ENCODE measurements at places on chromosomes 6 and 20.

DNA sequence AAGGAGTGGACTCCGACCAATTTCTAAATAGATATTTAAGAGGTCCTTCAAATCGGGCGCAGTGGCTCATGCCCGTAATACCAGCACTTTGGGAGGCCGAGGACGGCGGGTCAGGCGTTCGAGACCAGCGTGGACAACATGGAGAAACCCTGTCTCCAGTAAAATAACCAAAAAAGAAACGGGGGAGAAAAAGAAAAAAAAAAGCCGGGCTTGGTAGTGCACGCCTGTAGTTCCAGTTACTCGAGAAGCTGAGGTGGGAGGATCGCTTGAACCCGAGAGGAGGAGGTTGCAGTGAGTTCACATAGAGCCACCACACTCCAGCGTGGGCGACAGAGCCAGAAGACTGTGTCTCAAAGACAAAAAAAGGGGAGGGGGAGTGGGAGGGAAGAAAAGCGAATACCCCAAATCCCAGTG lies 53.3 kb upstream of the HFE start:
- DNase-seq = no peak

DNA sequence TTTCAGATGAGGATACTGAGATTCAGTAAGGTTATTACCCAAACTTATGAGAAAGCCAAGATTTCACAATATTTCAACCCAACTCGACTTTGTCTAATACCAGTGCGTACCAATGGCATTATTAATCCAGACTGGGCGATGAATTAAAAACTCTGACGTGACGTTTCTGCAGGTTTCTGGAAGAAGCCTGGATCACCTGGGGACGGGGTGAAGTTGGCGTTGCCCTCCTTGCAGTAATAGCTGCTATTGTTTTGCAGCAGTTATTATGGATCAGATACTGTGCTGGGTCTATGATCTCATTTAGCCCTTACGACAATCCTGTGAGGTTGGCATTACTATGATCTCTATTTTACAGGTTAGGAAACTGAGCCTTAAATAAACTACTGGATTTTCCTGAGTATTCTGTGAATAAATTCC lies 569 bp upstream of the CDC5L start:
- no peak for DNase-seq

GRCh38 chr6:130138116-130138908 lies 84.4 kb downstream of the SAMD3 start:
- DNase-seq = no peak

DNA sequence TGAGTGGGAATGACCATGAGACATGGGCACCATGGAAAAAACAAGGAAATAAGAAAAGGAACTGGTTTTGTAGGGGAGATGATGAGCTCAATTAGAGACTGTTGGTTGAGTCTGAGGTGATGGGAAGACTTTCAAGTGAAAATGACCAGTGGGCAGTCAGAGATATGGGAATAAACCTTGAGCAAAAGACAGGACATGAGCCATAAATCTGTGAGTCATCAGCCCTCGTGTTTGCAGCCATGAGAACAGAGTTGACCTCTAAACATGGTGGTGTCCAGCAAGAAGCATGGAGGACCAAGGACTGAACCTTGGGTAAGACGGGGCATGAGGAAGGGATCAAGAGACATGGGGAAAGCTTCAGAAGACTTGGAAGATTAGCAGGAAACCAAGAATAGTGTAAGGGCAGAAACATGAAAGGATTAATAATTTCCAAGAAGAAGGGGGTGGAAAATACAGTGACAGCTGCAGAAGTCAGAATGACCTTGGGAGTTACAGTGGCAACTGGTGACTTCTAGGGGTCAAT lies 280.6 kb upstream of the PRDM1 start:
- DNase-seq = no peak

DNA sequence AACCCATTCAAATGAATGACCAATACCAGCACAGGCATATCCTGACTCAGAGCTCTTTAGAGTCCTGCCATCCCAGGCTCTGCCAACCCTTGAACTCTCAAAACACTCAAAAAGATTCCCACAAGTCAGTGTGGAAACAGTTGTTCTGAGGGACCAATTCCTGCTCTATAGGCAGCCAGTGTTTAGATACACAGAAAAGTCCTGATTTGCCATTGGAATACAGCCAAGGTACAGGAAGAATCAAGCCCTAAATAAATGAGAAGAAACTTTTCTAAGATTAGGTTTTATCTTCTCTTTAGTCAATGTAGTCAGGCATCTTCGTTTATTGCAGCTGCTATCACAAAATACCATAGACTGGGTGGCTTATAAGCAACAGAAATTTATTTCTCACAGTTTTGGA lies 626.8 kb upstream of the ARID1B start:
- DNase-seq = no peak

DNA sequence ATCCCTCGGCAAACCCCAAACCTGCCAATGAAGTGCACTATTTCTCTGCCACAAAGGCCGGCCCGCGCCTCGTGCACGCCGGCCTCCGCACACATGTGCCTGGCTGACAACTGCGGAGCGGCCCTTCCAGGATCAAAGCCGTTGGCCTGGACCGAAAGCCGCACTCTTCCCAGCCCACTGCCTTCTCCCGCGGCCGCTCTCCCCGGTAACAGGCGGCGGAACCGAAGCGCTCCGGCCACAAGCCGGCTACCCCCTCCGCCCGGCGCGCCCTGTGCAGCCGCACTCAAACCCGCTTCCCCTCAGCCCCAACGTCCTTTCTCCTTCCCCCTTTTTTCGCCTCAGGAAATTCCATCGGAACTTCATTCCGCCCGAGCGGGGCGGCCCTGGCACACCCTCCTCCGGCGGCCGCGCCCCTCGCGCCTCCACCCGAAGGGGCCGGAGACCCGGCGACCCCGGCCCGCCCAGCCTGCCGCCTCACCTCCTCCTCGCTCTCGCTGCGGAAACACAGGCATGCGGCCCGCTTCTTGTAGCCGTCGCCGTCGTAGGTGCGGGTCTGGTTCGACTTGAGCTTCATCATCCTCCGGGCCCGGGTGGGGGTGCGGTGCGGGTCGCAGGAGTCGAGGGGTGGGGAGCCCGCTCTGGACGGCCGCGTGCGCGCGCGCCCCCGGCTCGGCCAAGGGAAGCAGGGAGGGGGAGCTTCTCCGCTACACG lies 528 bp downstream of the NUDT3 start:
- DNase-seq = peak; percentile 50

GRCh38 chr6:38942965-38943364 lies 105.6 kb upstream of the GLP1R start:
- DNase-seq = no peak

- no peak for DNase-seq
Observed at GRCh38 chr20:12305188-12305950, 387.7 kb downstream of the BTBD3 start.

GRCh38 chr20:62183426-62184142 lies 756 bp downstream of the MTG2 start:
- no peak for DNase-seq

DNA sequence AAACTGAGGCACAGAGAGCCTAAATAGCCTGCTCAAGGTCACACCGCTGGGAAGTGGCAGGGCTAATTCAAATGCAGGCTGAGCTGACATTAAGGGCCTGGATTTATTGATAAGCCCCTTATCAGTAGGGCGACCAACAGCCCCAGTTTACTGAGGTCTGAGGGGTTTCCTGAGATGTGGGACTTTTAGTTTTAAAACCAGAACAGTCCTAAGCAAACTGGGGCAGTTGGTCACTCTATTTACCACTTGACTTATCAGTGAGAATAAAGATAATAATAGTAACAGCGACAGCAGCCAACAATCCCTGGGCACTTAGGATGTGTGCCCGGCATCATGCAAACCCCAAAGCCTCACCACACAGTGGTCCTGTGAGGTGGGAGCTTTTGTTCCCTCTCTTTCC lies 27.6 kb downstream of the PREX1 start:
- DNase-seq = no peak

- no peak for DNase-seq
Observed at GRCh38 chr6:136793363-136793762, 1.1 kb upstream of the MAP3K5 start.

GRCh38 chr6:63496361-63496804 lies 75.9 kb upstream of the LOC128125822 start:
- DNase-seq = no peak

DNA sequence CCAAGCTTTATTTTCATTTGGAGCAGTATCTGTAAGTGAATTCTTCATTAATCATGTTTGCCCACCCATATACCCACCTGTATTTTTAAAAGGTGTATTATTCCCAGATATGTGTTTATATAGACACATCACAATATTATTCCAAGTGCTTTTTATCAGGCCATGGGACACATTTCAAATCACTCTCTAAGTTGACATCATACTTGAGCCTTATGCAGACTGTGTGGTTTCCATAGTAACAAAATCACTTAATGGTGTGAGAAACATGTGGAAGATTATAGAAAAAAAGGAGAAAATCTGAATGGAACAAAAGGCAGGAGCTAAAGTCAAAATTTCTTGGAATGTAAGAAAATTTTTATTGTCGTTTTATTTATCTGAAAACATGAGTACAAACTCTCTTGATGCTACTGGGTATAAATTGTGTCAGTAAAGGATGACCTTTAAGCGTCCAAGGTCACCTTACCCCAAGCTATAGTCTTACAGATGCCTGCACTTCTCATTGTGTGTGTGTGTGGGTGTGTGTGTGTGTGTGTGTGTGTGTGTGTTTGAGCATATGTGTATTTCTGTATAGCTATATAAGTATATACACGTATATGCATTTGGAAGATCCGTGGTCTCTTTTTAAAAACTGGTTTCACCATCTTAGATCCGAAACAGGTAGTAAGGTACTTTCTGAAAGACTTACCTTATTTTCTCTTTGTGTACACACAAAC lies 79.8 kb upstream of the CCN6 start:
- no peak for DNase-seq

- peak; percentile 13 for DNase-seq
Observed at GRCh38 chr6:13614126-13614925, 809 bp upstream of the NOL7 start.

GRCh38 chr6:124772733-124773319 lies 189.4 kb upstream of the RNF217 start:
- DNase-seq = peak; percentile 61

DNA sequence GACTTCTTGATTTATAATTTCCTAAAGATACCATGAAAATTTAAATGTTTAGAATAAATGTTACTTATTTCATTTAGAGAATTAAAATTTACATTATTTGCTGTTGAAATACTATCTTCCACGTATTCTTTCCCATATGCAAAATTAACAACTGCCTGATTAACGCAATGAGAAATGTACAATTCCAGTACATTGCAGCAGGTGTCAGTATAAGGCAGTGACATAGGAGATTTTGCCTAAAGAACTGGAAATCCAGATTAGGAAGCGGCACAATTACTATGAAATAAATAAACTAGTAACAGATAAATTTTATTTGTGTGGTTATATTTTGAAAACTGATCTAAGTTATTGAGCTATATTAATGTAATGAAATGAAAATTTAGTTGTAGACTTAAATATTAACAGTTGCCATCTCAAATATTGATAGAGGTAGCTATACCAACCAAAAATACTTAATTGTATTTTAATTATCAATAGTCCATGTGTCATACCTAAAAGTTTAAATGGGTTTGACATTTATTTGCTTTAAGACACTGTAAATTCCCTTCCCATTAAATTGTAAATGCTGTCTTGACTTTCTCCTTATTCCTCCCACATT lies 300.2 kb downstream of the UTRN start:
- DNase-seq = peak; percentile 13

- DNase-seq = peak; percentile 64
Observed at GRCh38 chr6:44538131-44538806, 150.8 kb downstream of the CDC5L start.

GRCh38 chr6:149455031-149455732 lies 29.6 kb downstream of the ZC3H12D start:
- DNase-seq = peak; percentile 26

DNA sequence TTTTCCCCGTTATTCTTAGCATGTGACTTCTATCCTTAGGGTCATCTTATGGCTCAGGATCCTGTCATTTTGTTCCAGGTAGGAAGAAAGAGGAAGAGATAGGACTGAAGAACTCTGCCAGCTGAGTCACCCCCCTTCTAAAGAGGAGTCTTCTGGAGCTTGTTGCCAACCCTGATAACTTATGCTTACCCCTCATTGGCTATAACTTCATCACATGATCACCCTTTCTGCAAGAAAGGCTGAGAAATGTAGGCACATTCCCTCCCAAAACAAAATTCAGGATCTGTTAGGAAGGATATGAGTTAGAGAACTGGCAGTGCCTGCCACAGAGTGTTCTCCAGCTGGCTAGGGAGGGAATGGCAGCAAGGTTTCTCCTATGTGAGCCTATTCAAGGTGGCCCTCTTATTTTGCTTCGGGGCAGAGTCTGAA lies 35.6 kb downstream of the ARFGEF2 start:
- DNase-seq = no peak

DNA sequence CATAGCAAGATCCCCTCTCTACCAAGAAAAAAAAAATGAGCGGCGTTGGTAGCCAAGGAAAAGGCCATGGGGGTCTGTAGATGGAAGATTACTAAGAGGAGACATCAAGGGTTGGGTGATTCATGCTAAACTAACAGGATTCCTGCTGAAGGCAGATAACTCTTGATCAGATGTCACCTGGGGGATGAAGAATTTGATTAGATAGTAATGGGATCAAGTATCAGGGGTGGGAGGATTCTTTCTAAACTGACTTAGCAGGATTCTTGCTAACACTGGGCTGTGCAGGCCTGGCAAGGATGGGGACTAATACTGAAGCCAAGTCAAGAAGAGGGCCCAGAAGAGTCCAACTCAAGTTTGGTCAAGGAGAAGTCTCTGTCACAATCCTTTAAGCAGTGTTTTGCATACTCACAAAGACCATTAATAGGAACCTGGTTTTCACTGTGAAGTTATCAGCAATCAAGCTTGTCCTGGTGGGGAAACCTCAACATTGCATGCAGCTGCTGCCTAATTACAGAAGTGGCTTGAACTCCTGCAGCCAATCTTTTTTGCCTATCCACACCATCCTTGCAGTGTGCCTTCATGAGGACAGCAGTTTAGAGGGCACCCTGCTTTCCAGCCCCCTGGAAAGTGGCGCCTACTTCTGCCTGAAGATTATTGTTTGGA lies 61.3 kb downstream of the ANKRD6 start:
- no peak for DNase-seq

DNA sequence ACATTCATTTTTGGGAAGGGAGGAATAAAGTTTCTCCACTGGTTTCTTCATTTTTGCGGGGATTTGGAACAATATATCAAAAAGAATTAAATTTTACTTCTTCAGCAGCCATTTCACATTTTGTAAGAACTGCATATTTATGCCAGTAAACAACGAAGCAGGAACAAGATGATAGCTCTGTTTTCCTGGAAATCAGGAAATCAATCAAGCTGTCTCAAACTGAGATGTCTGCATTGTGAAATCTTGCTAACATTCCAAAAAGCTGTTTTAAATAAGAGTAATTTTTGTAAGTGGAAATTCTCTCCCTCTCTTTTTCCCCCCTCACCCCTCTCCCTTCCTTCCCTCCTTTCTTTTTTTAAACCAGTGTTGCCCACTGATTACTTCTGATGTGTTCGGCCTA lies 20.0 kb downstream of the MAPK13 start:
- DNase-seq = no peak
